ENCODE measurements at places on chromosomes 5 and 9.

- no peak for DNase-seq
These were observed 116.2 kb upstream of the TBCA start for GRCh38 chr5:77892061-77893010.

GRCh38 chr9:98173181-98173580 is 19.3 kb downstream of the CORO2A start:
- DNase-seq: no peak

DNA sequence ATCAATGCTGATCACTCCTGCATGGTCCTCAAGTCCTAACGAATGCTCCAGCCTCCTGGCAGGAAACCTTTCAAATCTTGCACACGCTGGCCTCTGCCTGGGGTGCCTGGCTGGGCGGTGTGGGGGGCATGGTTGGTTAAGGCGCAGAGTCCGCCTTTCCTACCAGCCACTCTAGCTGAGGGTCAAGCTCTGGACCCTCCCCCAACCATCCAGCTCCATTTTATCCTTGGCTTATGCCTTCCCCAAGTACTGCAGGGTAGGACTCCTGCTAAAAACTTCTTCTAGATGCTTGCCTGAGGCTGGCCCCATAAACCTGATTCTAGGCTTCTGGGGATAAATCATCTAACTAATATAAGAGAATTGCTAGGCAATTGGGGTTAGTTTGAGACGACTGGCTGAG is 808 bp upstream of the MVB12B start:
- no peak for DNase-seq

- DNase-seq: no peak
These were observed 35.5 kb downstream of the RAPGEF1 start for GRCh38 chr9:131704141-131704983.

- no peak for DNase-seq
These were observed 298.4 kb upstream of the PRDM9 start for GRCh38 chr5:23208959-23209431.

- DNase-seq: no peak
These were observed 678.3 kb upstream of the CHD1 start for GRCh38 chr5:99607124-99607523.

DNA sequence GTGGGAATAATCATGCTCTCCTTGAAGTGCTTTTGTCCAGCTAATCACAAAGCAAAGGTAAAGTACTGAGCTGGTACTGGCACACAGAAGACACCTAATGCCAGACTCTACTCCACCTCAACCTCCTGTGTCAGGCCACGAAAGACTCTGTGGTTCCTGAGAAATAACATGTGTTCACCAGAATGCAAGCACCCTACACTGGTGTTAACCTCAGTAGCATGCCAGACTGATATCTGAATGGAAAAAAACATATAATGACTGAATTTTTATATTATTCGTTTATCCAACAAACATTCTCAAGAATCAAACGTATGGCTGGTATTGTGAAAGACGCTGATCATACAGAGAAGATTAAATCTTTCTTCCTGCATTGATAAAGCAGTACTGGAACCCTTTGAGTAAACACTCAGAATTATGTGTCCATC is 97.1 kb upstream of the IFNE start:
- DNase-seq: peak; percentile 86

DNA sequence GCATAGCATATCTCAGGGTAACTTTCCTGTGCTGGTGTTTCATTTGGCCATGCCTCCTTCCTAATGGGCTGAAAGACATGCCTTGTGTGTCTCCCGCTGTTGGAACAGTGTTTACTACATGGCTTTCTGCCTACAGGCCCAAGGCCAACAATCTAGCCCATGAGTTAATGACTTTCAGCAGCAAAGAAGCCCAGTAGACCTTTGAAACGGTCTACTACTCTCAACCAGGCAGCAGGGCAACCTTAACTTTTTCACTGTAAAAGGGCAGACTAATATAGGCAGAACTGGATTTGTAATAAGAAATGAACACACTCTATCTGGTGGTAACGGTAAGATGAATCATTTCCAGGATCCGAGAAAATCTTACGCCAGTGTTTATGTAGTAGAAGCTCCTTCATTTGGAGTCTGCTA is 21.0 kb downstream of the C5orf15 start:
- DNase-seq: peak; percentile 51

GRCh38 chr9:136372561-136373299 is 739 bp downstream of the CARD9 start:
- DNase-seq: peak; percentile 87

DNA sequence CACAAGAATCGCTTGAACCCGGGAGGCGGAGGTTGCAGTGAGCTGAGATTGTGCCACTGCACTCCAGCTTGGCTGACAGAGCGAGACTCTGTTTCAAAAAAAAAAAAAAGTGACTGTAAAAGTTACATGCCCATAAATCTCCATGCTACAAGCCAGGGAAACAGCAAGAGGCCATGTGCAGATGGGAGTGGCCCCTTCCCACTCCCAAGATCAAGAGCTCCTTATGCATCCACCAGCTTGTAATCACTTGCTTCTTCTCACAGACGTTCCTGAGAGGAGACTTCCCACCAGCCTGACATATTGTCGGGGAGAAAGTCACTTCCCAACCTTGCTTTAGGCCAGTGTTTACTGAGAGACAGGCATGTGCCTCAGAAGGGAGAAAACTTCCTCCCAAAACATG is 45.6 kb upstream of the N4BP3 start:
- no peak for DNase-seq

DNA sequence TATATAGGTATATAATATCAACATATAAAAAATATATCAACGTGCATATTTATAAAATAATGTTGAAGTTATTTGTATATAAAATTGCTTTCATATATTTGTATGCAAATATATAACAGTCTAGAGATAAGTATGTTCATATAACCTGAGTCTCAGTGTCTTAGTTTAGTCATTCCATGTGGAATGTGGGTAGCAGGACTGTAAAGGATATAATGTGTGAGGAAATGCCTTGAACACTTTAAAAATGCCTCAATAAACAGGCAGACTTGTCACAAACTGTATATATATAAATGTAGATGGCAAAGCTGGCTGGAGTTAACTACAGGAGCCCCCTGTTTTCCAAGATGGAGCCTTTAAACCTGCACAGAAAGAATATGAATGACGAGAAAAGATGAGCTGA is 48.4 kb downstream of the CCDC125 start:
- no peak for DNase-seq

DNA sequence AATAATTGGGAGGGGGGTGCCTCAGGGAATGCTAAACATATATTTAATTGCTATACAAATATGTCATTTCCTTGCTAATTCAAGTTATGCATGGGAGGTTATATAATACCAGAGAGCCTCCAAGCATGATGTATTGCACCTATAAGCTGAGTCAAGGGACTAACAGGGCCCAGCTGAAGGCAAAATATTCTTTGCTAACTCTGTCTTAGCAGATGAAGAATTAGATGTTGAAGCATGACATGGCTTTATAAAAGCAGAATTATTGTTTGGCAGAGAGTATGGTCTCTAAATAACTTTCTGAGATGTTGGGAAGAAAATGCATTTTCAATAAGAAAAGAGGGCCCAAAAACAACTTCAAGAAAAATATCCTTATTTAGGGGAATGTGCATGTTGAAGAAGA is 60.4 kb downstream of the SGCD start:
- DNase-seq: no peak

DNA sequence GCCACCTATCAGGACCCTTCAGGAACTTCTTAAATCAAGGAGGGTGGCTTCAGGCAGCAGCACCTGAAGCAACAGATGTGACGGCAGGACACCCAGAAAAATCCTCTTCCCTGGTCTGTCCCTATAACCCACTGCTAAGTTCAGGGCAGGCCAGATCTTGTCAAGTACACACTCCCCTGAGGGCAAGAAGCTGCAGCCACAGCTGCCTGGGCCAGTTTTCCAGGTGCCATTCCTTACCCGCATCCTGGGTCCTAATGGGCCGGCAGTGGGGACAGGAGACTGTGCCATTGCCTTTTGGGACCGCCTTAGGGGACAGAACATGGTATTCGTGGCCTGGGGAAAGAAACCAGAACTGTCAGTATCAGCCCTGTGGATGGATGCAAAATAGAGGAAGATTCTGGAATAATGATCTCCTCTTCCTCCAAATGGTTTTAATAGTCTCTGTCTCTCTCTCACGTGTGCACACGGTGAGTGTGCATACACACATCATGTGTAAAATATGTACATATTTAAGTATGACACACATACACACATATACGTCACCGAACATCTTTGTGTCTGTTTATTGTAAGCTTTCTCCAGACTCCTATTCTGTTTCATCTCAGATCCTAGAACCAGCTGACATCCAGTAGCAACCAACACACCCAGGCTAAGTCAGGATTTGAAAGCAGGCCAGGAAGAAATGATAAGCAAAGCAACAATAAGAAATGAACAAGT is 14.0 kb downstream of the ORM2 start:
- DNase-seq: no peak

GRCh38 chr9:37337301-37337890 is 85.1 kb upstream of the GRHPR start:
- DNase-seq: no peak

DNA sequence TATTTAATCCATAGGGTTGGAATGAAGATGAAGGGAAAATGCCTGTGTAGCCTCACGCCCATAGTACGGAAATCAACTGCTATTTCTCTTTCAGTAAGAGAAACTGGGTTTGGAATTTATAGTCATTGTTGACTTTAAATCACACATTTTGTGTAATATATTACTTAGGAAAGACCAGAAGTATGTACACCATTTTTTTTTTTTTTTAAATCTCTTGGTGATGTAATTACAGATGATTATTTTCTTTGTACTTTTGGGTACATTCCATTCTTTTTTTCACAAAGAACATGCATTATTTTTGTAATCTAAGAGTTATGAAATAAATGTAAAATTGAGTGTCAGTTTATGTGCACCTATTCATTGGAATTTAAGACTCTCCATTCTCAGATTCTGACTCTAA is 45.7 kb downstream of the POC5 start:
- no peak for DNase-seq

GRCh38 chr5:143665866-143666265 is 146.1 kb upstream of the HMHB1 start:
- no peak for DNase-seq

DNA sequence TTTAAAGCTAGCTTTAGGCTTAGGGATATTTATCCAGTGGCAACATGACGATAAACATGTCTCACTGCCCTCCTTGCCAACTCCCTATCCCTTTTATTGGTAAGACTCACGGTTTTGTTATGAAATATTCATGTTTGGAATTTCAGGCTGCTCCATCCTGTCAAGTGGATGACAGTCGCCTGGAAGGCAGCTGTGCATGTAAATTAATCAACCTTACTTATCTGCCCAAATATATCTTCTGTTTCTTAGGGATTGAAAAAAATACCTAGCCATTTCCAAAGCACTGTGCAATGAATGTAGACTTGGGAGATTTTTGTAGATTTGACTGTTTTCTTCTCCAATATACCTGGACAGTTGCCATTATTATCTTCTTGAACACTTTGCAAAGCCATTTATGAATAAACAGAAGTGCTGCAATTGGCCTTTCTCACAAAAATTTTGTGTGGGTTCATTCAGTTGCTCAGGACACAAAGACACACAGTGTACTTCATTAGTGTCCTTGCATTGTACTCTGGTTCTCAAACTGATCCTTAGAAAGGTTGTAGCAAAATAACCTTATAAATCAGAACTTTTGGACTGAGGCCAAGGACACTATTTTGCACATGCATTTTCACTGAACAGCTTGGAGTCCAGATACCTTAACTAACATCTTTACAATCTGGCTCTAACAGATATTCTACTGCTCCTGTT is 889.4 kb upstream of the SEMA6A start:
- peak; percentile 6 for DNase-seq

DNA sequence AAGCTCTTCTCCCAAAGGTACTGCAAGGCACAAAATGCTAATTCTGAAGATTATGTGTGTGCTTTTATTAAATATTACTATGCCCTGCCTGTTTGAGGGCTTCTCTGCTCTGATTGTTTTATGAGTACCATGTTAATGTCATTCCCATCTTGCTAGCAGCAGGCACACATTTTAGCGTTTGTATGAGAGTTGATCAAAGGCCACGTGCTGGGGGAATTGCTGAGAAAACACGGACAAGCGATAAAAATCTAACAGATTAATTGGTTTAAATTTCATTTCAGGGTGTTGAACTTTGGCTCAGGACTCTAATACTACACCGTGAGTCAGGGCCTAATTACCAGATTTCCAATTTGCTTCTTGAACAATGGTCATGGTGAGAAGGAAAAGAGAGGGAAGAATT is 298.4 kb downstream of the EBF1 start:
- DNase-seq: no peak

- no peak for DNase-seq
These were observed 31.6 kb downstream of the ABLIM3 start for GRCh38 chr5:149172709-149173505.

DNA sequence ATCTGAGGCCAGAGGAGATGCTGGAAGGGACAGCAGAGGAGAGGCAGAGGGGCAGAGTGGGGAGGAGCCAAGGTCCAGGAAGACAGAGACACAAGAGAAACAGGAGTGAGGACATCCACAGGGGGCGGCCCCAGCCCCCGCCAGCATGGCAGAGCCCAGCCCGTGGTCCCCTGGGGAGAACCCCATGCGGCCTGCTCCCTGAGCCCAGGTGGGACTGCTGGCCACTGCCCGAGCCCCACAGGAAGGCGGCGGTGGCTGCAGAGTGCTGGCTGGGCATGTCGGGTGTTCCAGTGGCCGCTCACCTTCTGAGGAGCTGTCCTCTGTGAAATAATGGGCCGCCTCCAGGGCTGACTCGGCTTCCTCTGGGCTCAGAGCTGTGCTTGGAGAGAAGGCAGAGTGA is 8.9 kb upstream of the MRNIP start:
- DNase-seq: no peak

DNA sequence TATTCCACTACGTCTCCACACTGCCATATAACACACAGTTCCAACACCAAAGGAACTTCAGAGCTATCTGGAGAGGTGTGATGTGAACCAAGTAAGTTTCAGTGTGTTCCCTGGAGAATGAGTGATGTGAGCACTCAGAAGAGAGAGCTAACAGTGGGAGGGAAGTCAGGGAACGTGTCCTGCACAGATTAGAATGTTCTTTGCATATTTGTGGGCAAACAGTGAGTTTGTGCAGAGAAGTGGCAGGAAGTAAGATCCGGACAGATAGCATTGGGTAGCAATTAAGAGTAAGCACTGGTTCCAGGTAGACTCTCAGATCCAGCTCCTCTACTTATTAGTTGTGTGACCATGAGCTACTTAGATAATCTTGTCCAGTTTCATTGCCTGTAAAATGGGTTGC is 206.4 kb downstream of the PDZD2 start:
- DNase-seq: peak; percentile 68

GRCh38 chr9:87250205-87250604 is 247.5 kb upstream of the DAPK1 start:
- DNase-seq: no peak

DNA sequence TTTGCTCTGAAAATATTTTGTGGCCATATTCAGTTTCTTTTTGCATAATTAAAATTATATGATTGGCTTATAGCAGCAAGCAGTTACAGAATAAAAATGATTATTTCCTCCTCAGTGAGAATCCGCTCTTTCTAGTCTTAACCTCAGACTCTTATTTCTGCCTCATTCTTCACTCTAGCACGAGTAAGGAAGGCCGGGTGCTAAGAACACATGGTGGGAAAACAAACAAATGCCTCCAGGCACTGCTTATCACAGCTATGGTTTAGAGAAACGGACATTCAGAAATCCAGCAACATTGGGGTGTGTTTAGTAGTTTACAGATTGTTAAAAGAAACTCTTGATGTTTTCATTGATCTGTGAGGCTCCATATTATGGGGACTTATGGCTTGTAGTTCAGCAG is 168.7 kb downstream of the KDM4C start:
- no peak for DNase-seq

- peak; percentile 66 for DNase-seq
These were observed 50.8 kb upstream of the TEX48 start for GRCh38 chr9:114732823-114733222.

All from fibroblast of lung (primary cell).